ENCODE measurements at places on chromosomes 6 and 20.

DNA sequence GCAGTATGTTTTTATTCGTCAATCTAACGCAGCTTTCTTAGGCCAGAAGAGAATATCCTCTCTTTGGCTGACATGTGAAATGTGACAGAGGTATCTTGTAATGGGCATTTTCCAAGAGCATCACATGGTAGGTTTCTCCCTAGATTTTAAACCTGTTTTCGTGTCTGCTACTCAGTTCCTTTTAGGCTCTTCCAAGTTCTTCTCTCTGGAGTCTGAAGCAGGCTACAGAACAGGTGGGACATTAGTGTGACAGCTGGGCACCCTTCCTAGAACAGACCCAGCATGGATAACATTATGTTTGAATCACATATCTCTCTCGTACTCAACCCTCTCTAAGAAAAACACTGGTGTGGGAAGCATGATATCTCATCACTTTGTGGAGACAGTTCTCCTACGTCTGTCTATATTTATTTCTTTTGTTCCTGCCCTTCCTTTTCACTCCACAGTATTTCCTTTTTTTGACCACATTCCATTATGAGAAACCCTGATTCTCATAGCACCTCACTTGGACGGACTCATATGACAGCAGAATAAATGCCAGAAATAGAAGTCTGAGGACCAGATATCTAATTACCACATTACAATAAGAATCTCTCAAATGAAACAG lies 263.4 kb downstream of the NKAIN2 start:
- DNase-seq, result no peak

- no peak for DNase-seq
These were observed 8.3 kb upstream of the CDH26 start for GRCh38 chr20:59949911-59950310.

DNA sequence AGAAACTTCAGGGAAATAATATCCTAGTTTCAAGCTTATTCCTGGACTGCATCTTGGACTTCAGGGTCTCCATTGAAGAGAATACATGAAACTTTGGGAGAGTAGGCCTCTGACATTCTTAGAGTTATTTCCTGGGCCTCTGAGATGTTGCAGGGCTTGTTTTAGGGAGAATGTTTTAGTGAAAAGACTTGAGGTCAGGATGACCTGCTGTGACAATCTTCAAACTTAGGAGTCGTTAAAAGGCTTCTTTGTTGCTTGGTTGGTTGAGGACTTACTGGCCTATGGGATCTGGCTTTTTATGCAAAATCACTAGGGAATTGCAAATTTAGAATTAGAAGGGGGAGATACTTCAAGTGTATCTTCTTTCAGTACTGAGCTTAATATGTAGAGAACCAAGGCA lies 613.2 kb upstream of the FLRT3 start:
- no peak for DNase-seq

GRCh38 chr6:39565956-39566355 lies 159.3 kb downstream of the KIF6 start:
- DNase-seq, result no peak

DNA sequence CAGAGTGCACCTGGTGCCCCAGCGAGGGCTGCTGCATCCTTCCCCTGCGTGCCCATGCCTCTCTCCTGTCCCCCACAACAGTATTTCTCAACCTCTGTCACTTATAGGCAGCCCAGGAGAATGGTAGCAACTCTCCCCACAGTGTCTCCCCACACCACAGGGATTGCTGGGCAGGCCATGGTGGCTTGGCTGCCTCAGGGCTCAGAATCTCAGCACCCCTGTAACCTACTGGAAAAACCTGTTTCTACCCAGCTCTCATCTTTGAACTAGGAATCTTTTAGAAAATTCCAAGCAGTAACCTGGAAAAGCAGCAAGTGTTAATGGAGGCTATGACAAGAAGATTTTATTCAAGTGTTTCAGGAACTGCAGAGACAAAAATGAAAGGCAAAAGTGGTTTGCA lies 38.0 kb downstream of the CD164 start:
- DNase-seq, result no peak

DNA sequence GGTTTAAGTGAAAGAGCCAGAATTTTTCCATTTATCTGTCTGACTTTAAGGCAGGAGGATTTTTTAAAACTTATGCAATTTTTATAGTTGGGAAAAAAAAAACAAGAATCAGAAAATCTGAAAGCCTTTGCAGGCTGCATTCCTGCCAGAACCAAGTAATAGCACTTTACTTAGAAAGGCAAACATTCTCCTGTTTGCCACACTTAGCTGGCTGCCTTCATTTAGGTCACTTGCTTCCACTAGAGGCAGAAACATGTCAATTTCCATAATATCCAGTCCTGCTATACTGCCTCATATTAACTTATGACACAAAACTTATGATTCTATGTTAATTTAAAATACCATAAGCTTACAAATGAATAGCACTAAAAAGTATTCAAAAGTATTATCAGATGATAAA lies 425.8 kb downstream of the FRK start:
- DNase-seq, result no peak

DNA sequence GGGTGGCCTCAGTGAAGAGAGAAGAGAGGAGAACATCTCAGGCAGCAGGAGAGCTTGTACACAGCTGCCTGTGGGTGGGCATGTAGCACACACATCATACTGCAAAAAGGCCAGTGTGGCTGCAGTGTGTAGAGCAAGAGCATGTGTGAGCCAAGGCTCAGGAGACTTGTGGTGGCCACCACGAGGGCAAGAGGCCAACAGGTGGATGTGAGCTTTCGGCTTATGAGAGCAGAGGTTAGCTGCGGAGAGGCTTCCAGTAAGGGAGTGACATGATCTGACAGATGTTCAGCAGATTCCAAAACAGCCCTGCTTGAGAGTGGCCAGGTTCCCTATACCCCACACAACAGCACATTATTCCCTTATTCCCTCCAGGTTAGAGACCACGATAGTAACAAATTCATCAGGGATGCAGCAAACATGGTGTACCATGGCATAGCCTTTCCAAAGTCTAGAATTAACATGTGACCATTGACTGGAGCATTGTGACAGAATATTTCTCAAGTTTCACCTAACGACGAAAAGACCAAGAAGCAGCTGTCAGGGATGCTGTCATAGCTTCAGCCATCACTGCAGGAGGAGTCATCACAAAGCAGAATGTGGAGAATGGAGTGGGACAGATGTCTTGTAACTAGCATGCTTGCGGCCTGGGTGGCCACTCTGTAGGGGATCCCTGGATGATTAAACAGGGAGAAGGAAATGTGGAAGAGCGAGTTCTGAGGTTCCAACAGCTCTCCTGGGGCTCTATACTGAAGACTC lies 23.1 kb downstream of the HM13 start:
- DNase-seq, result no peak

- no peak for DNase-seq
These were observed 298.1 kb upstream of the TCF21 start for GRCh38 chr6:133590814-133591213.

GRCh38 chr6:2752477-2753109 lies 1.9 kb upstream of the MYLK4 start:
- DNase-seq, result no peak

DNA sequence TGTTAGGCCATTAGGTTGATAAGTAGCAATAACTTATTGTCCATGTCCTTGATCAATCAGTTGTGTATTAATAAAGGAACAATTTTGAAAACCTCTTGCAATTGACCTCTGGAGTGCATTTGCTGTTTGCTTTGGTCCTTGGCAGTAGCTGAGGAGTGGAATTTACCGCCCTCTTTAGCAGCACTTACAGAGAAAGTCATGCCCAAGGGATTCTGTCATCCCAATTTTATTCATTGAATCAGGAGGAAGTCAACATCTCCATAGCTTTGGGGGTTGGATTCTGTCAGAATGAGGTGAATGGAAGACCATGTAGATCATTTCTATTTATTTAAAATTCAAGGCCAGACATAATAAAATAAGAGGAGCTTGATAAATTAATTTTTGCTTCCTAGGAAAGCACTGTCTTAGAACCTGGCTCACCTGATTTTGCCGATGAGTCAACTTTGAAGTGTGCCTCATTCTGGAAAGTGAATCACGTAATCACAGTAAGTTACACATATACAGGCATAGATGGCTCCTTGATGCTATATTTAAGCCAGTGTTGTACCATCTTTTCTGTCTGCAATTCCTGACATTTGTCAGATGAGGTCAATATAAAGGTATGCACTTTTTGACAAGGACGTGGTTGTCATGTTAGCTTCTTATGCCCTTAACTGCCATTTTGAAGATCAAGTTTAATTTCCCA lies 128.7 kb upstream of the MLIP start:
- DNase-seq, result no peak

- DNase-seq, result no peak
These were observed at the start of gene RBBP8NL for GRCh38 chr20:62427172-62428001. Gene RBBP8NL (minus strand): TSS chr20:62427539. CDS start chr20:62419647, 7,892 bp downstream.

DNA sequence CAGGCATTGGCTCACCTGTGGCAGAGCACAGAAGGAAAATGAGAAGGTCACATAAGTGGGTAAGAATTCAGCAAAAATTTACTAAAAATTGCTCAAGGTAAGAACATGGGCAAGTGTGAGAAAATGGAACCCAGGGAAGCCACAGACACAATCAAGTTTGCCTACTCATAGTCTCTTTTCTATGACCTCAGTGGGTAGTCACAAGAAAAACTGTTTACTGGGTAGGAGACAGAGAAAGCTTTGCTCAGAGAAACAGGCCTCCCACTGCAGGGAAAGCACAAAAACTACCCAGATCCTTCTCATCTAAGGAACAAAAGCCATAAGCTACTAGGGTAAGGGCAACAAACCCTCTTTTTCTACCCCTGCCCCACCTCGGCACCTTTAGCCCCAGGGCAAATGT lies 35.2 kb downstream of the FAM184A start:
- no peak for DNase-seq

- no peak for DNase-seq
These were observed 74.6 kb upstream of the FAM83B start for GRCh38 chr6:54771968-54772367.

DNA sequence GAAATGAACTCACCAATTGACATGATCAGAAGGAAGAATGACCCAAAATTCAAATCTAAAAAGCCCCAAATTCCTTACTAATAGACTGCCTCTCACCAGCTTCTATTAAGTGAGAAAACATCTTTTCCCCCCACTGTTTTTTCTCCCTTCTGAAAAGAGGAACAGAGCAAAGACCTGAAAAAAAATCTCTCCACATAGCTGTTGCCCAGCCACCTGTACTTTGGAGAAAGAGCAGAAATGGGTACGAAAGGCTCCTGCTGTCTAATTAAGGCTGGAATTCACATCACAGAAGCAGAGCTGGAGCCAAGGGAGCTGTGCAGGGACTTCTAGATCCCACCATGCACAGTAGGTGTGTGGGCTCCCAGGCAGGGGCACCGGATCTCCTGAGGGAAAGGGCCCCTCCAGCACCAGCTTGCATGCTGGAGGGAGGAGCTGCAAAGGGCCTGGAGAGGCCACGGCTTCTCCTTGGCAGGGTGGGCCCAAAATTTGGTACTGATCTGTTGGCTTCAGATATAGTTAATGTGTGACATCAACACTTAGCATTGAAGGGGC lies 73.2 kb upstream of the DUSP22 start:
- no peak for DNase-seq

- no peak for DNase-seq
These were observed 18.1 kb upstream of the SIRPA start for GRCh38 chr20:1876975-1877608.

DNA sequence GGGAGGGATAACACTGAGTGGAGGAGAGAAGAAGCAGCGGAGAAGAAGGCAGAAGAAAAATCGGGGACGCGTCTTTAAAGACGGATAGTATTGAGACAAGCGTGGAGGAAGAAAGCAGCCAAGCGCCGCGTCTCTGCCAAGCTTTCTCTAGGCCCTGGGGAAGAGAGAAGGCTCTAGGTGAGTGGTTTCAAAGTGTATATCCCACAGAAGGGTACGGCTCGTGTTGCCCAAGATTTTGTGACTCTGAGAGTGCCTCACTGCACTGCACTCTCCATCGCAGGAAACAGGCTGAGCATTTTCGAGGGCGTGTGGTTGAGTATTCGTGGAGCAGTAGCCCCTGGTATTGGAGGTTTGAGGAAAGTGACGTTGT lies 185.4 kb downstream of the TRIM27 start:
- DNase-seq, result no peak

DNA sequence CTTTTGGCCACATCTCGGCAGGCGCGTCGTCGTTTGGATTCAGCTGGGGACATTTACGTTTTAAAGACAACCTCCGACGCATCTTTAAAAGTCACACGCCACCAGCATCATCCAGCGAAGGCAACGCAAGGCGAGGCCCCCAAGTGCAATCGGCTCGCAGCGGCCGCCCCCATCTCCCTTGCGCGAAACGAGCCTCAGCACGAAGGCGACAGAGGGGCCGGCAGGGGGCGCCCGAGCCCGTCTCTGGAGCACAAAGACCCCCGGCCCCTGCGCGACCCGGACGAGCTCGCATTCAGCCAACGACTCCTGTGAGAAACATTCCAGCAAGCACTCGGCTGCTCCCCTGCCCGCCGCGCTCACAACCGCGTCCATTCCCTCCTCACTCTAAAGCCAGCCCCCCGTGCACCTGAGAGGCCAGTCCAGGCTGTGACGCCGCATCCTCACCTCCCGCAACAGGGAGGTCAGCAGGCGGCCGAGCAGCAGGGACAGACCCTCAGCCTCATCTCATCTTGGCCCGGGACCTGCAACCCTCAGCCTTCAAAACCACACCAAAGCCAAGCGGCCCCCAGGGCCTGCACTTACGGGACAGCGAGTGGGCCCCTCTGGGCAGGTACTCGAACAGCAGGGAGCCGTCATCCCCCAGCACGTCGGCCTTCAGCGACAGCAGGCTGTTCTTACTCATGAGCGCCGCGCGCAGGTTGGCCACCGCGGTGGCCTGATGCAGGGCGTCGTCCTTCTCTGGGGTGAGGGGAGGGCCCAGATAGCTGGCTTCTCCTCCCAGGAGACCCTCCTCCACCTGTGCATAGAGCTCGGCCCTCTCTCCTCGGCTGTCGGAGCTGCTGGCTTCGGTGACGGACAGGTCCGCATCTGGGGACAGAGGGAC lies 35.8 kb downstream of the SLC2A4RG start:
- DNase-seq, result no peak

GRCh38 chr6:116362276-116362675 lies 8.5 kb upstream of the DSE start:
- no peak for DNase-seq

DNA sequence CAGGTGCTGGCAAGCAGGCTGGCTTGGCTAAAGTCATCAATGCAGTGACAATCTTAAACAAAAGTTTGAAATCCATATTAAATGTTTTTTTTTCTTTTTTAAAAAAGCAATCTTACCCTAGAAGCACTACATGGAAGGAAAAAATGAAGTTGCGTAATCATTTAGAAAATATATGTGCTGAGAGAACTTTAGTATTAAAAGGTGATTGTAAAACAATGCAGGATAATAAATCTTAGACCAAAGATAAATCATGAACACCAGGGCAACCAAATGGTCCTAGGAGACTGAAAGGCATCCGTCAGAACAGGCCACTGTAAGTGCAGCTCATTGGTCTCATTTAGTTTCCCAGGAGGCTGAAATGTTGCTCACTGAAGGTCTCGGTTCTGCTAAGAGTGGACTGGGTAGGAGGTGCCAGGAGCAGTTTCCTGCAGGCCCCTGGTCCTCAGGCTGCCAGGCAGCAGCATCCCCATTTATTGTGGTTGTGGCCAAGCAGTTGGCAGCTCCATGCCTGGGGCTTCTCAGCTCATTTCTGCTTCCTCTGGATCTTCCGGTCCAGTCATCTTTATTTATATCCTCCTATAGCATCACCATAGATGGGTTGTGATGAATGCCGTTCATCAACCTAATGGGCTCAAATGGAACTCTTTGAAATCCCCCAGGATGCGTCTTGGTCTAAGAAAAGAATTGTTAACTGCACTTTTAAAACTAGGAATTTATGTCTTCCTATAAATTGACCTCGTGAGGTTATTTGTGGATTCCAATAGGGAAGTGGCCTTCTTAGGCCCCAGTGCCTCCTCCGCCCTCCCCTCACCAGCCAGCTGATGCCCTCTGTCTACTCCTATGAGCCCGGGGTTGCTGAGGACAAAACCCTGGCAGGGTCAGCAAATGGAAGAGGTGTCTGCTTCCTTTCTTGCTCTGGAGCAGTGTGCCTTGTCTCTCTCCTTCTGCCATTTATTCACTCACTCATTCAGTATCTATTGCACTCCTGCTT lies 269.0 kb downstream of the UST start:
- no peak for DNase-seq

Data from stimulated activated CD4-positive, alpha-beta T cell treated with anti-CD3 and anti-CD28 coated beads, Interleukin-4, amount 100 ng/mL, for 48 hours (primary cell).